ENCODE measurements at places on chromosomes 16 and 17.

GRCh38 chr16:84633622-84634021, 14.7 kb upstream of the KLHL36 start:
- no peak for DNase-seq

GRCh38 chr17:77019893-77020379, 120.8 kb upstream of the SEC14L1 start:
- no peak for DNase-seq

DNA sequence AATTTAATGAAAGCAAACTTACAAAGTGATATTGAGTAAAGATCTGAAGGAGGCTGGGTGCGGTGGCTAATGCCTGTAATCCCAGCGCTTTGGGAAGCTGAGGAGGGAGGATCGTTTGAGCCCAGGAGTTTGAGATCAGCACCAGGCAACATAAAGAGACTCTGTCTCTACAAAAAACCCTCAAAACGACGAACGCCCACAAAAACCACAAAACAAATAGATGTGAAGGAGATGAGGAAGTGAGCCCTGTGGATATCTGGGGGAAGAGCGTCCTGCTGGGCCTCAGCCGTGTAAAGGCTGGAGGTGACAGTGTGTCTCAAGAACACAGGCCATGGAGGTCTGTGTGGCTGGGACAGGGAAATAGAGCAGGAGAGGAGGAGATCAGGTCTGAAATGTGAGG, 68.8 kb downstream of the ITFG1 start:
- DNase-seq: peak; percentile 16

GRCh38 chr17:19705201-19705600, 11.2 kb downstream of the SLC47A2 start:
- no peak for DNase-seq

DNA sequence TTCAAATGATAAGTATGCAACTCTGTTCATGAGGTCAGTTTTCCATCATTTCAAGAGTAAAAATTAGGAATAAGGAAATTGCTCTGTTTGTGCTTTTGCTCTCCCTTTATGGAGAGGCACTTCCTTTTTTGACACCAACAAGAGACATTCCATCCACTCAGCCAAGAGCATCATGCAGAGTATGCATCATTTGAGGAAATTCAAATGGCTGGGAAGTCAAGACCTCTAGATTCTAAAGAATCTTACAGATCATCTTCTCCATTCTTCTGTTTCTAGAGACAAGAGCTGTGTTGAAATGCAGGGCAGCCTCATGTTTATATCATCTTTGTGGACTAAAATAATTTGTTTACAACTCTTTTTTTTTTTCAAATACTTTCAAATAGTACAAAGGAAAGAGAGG, 669.4 kb downstream of the CDH11 start:
- DNase-seq: no peak

GRCh38 chr16:23365602-23366240, 63.6 kb downstream of the SCNN1B start:
- peak; percentile 63 for DNase-seq

- DNase-seq: no peak
These were observed 7.0 kb downstream of the ZNF598 start for GRCh38 chr16:2002406-2003230.

GRCh38 chr17:47728214-47728877, 4.7 kb upstream of the TBX21 start:
- no peak for DNase-seq

DNA sequence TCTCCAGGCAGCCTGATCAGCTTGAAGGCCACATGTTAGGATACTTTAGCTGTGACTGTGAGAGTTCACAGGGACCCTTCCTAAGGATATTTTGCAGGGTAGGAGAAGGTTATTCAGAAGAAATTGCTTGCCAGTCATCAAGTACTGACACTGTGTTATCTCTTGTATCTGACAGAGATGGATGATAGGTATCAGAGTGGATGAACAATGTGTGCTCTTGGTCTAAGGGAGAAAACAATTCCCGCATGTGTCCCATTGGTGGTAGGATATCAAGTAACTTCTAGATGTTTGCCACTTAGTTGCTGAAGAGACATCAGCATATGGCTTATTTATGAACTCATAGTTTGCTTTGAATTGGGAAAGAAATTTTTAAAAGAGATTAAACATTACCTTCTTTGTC, 219.3 kb downstream of the SPECC1 start:
- DNase-seq: no peak

- no peak for DNase-seq
These were observed 396.5 kb upstream of the PMFBP1 start for GRCh38 chr16:72568502-72568901.

DNA sequence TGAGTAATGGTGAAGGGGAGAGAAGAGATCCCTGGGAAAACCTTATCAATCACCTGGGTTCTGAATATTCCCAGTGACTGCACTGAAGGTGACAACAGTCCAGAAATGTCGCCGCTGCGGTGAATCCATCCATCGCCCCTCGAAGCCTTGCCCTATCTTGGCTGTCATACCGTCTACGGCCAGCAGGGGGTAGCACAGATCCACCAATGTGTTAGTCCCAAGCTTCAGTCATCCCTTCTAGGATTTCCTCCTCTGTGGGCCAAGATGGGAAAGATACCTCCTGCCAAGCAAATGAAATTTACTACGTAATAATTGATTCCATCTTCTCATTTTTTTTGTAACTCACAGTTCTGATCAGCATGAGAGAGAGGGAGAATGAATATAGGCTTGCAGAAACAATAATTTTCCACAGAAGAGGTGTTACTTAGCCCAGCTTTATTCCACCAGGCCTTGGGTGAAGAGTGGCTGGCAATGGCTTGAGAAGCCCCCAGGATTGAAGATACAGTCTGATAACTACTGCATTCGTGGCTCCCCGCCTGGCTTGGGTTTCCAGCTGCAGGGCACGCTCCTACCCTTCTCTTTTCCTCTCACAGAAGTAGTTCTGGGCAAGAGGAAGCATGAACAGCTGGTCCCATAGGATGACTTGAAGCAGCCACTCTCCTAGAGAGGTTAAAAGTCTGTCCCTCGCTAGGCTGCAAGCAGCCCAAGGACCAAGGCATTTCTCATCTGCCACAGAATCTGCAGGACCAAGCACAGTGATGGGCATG, 2.6 kb upstream of the FMNL1 start:
- DNase-seq: peak; percentile 87

DNA sequence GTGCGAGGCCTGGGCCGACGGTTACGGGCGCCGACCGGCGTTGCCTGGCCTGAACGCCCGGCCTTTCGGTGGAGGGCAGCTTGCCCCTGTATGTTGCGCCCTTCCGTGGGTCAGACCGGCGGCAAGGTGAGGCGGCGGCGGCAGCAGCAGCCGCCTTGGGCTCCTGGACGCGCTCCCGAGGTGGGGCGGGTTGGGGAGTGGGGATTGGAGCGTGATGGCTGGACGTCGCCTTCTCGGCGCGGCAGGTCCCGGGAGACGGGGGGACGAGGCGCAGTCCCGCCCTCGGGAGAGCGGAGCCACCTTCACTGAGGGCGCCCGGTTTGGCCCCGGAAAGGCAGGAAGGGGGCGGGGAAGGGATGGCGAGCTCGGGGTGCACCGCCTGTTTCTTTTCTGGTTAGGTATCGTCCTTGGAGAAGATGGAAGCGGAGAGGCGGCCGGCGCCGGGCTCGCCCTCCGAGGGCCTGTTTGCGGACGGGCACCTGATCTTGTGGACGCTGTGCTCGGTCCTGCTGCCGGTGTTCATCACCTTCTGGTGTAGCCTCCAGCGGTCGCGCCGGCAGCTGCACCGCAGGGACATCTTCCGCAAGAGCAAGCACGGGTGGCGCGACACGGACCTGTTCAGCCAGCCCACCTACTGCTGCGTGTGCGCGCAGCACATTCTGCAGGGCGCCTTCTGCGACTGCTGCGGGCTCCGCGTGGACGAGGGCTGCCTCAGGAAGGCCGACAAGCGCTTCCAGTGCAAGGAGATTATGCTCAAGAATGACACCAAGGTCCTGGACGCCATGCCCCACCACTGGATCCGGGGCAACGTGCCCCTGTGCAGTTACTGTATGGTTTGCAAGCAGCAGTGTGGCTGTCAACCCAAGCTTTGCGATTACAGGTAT, 671 bp downstream of the DGKE start:
- DNase-seq: peak; percentile 79

- peak; percentile 87 for DNase-seq
These were observed 17.9 kb downstream of the LIG3 start for GRCh38 chr17:34998205-34998604.

- DNase-seq: no peak
These were observed 83.2 kb upstream of the TOB1 start for GRCh38 chr17:50949128-50949988.

DNA sequence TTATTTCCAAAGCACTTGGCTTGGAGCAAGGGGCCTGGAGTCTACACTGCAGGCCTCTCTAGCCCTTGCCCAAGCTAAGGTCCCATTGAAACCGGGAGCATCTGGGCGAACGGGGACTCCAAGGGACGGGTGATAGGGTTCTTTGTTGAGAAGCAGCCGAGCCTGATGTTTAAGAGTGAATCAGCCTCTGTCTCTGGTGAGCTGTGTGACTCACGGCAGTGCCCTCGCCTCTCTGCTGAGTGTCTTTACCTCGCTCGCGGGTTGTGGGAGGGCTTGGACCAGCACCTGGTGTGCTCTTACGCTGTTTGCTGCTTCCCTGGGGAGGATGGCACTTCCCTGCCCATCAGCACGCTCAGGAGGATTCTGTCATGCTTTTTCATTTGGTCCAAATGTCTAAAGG, 1.3 kb downstream of the HGS start:
- DNase-seq: peak; percentile 55

DNA sequence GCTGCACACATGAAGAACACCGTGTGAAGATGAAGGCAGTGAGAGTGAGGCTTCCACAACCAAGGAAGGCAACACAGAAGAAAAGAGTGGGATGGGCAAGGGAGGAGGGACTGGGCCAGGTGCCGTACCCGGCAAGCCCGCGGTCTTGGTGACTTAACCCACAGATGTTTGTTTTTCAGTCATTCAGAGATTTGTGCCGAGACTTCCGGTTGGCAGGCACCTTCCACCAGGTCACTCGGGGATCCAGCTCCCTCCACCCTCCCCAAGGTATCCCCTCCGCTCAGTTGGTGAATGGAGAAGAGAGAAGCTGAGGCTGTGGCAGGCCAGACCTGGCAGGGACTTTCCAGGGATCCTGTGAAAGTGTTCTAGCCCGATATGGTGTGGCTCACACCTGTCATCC, 4.9 kb upstream of the KREMEN2 start:
- DNase-seq: no peak
